ENCODE measurements at places on chromosomes 7 and 10.

GRCh38 chr10:89468191-89468965 lies 54.0 kb downstream of the IFIT5 start:
- no peak for DNase-seq

DNA sequence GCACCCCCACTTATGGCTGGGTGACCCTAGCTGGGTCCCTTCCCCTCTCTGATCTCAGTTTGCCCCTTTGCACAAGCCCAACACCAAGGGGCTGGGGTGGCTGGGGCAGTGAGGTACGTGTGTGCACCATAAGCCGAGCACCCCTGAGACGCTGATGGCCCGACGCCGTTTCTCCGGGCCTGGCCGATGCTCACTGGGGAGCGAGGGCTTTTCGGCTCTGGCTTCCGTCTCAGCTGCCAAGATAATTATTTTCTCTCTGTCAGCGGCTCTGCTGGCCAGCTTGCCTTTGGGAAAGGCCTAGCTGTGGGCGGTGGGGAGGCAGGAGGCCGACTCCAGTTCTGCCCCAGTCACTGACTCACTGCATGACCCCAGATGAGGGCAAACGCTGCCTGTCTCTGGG lies 91.0 kb downstream of the ZMIZ1 start:
- no peak for DNase-seq

DNA sequence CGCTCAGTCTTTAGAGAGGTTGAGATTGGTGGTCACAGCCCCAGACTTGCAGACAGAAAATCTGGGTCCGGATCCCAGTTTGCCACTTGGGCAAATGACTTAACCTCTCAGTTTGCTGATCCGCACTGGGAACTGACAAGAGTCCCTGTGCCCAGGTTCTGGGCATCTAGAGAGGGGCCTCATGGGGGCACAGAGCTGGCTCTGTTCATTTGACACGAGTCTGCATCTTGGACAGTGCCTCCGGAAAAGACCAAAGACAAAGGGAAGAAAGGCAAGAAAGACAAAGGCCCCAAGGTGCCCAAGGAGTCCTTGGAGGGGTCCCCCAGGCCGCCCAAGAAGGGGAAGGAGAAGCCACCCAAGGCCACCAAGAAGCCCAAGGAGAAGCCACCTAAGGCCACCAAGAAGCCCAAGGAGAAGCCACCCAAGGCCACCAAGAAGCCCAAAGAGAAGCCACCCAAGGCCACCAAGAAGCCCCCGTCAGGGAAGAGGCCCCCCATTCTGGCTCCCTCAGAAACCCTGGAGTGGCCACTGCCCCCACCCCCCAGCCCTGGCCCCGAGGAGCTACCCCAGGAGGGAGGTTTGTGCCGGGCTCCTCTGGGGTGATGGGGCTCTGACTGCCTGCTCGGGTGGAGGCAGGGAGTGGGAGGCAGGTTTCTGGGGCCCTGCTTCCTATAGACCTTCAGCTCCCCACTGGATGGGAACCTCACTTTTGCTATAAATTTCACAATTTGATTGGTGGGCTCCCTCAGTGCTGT lies 2.3 kb downstream of the AEBP1 start:
- DNase-seq = no peak

DNA sequence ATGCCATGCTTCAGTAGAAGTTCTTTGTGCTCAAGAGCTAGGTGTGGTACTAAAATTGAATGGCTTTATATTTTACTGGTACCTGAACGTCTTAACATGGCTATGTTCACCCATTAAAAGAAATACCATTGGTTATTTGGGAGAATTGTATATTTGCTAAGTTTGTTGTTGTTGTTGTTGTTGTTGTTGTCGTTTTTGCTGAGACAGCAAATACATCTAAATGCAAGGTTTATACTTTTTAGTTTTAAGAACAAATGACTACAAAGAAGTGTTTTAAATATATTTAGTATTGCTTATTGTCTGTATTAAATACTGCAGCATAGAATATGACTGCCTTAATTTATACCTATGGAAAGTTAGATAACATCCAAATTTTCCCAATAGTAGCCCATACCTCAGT lies 66.9 kb downstream of the HECW1 start:
- no peak for DNase-seq

DNA sequence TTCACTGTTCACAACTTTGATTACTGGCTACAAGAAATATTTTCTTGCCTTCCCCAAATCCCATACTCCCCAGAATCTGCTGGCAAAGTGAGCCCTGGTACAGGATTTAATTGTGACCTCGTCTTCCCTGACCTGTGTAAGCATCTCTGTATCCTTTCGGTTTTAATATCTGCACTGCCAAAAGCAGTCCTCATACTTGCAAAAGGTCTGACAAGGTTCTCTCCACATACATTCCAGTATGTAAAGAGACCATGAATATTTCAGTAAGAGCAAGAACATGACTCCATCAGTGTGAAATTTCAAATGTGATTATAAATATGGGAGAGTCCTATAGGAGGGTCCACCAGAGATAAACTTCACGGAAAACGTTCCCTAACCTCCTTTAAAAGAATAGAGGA lies 134.0 kb upstream of the TCF7L2 start:
- no peak for DNase-seq

- DNase-seq = no peak
These were observed 255.0 kb downstream of the RPS24 start for GRCh38 chr10:78288663-78289062.

DNA sequence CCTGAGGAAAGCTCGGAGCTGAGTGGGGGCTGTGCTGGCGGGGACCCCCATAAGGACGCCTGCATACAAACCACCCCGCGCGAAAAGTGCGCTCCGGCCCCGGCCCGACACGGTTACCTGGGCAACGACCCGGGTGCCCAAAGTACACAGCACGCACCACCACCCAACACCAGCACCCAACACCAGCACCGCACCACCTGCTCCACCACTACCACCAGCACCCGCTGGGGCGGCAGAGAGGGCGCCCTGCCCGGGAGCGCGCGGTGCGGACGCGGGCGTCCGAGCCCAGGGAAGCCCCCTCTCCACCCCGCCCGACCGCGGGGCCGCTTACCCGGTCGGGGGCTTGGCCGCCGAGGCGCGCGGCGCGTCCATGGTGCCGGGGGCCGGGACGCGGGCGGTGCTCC lies 345 bp downstream of the COBL start:
- DNase-seq = peak; percentile 45

GRCh38 chr10:132965411-132966057 lies 23.2 kb upstream of the CFAP46 start:
- DNase-seq = no peak

GRCh38 chr7:79337717-79338116 lies 115.8 kb downstream of the MAGI2 start:
- DNase-seq = no peak

DNA sequence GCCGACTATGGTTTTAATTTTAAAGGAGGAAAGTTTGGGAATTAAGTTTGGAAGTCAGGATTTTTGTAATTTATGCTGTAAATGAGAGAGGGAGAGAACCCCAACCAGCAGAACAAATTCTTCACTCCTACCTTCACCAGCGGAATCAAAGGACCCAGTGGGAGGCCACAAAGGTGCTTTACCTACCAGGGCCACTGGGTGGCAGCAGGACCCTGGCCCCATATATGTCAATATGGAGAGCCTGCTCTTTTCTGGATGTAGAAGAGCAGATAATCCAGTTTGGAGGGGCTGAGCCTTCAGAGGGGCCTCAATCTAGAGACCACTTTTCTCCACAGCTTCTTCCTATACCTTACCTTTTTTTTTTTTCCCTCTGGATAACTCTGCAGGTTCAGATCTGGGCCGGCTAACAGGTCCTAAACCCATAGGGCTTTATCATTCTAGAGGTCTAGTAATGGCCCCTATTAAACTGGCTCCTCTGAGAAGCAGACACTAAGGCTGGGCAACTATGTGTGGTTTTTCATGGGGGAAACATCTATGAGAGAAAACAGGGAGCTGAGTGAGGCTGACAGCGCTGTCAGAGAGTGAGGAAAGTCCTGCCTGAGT lies 8.5 kb upstream of the SCD start:
- peak; percentile 86 for DNase-seq

- DNase-seq = no peak
These were observed 108.4 kb downstream of the HIPK2 start for GRCh38 chr7:139669106-139670061.

- no peak for DNase-seq
These were observed 19.3 kb downstream of the ZNF316 start for GRCh38 chr7:6656413-6656812.

- no peak for DNase-seq
These were observed 312 bp downstream of the PDCD11 start for GRCh38 chr10:103396789-103397087.

GRCh38 chr7:117448655-117449054 lies 21.4 kb upstream of the ASZ1 start:
- no peak for DNase-seq

- DNase-seq = no peak
These were observed 5.4 kb downstream of the CAV1 start for GRCh38 chr7:116530107-116530820.

DNA sequence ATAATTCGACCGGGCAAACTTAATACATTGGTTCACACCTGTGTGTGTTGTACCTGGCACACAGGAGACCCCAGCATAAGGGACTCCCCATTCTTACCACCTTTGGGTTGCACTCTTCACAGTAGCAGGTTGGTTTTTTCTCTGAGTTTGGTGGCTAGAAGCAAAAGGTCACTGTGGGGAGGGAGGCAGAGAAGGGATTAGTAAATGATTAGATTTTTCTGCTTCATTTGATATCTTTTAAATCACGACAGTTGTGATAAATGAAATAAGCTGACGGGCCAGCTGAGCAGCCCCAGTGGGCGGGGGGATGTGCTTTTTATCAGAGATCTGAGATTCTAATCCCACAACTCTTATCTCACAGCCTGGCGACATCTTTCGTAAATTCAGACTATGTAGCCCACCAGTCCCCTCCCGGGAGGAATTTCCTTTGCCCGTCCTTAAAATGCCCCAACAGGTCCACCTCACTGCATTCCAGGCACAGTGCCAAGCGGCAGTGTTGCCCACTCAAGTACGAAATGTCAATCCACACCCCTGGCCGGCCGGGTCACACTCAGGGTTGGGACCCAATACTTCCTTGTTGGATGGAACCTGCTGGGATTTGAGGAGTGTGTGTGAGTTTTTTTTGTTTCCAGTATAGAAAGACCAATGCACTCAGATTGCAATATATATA lies 10.5 kb upstream of the KCP start:
- no peak for DNase-seq

DNA sequence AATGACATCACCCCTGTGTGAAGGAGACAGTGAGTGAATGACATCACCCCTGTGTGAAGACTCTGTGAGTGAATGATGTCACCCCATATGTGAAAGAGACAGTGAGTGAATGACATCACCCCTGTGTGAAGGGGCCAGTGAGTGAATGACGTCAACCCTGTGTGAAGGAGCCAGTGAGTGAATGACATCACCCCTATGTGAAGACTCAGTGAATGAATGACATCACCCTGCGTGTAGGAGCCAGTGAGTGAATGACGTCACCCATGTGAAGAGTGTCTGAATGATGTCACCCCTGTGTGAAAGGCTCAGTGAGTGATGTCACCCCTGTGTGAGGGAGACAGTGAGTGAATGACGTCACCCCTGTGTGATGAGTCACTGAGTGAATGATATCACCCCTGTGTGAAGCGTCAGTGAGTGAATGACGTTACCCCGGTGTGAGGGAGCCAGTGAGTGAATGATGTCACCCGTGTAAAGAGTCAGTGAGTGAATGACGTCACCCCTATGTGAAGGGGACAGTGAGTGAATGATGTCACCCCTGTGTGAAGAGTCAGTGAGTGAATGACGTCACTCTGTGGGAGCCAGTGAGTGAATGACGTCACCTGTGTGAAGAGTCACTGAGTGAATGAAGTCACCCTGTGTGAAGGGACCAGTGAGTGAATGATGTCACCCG lies 478.1 kb downstream of the PTPRN2 start:
- no peak for DNase-seq

- DNase-seq = peak; percentile 57
These were observed 569 bp downstream of the ZNF316 start for GRCh38 chr7:6637544-6638229.

DNA sequence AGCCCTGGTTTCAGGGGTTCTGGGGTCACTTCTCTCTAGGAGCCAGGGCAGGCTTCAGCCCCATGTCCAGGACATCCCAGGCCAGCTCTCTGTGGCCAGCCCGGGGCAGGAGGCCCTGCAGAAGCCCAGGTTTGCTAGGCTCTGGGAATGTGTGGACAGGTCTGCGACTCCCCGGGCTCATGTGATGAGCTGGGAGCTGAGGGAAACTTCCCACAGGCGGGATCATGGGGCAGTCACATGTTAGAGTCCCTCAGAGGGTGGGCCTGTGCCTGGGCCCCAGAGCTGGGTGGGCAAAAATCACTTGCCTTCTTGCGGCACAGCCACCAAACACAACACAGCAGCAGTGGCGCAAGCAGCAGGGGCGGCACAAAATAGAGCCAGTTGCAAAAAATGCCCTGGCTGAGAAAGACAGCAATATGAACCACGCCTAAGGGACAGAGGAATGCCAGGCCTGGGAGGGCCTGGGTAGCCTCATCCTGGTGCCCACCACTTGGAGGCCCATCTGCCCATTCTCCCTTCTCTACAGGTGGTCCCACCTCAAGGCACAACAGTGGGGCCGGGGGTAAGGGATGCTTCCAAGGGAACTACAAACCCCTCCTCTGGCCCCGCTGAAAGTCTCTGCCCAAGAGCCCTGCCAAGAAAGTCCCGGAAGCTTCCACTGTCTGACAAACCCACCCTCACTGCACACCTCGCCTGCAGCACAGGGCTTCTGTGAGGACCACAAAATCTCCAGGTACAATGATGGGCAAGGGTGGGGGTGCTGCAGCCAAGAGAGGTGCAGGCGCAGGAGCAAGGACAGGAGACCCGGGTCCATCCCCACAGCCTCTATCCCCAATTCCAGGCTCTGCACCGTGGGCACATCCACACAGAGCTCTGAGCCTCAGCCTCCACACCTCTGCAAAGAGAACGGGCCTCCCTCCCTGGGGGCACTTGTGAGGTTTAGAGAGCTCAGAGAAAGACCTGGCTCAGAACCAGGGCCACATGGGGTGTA lies 34.6 kb upstream of the ANTXRL start:
- no peak for DNase-seq

GRCh38 chr7:151100921-151101320 lies 14.6 kb downstream of the AGAP3 start:
- no peak for DNase-seq

GRCh38 chr7:13042605-13043236 lies 355.3 kb downstream of the ARL4A start:
- DNase-seq = no peak

DNA sequence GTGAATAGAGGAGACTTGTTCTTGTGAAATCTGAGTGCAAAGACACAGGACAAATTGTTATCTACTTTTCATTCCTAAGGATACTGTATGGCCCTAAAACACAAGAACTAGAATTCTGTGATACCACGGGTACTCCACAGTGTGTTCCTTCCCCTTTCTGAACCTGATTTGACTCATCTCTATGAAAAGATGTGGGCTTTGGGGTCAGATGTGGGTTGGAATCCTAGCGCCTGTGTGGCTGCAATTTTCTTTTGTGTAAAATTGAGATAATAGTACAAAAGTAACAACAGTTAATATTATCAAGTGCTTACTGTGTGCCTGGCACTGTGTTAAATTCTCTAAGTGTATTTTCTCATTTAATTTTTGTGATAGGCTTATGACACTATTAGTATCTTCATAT lies 8.1 kb downstream of the SRGN start:
- DNase-seq = no peak

- no peak for DNase-seq
These were observed 10.8 kb downstream of the AFAP1L2 start for GRCh38 chr10:114393482-114393881.

Measured in glutamatergic neuron (in vitro differentiated cells).